ENCODE measurements at places on chromosomes 1 and 21.

- no peak for DNase-seq
These were observed 166.6 kb downstream of the CYYR1 start for GRCh38 chr21:26406526-26406925.

- DNase-seq: no peak
These were observed 486.3 kb downstream of the TTLL7 start for GRCh38 chr1:83512373-83513193.

- DNase-seq: no peak
These were observed 22.5 kb upstream of the KHDRBS1 start for GRCh38 chr1:31991182-31991581.

- DNase-seq: no peak
These were observed 15.8 kb downstream of the STIL start for GRCh38 chr1:47298025-47298699.

DNA sequence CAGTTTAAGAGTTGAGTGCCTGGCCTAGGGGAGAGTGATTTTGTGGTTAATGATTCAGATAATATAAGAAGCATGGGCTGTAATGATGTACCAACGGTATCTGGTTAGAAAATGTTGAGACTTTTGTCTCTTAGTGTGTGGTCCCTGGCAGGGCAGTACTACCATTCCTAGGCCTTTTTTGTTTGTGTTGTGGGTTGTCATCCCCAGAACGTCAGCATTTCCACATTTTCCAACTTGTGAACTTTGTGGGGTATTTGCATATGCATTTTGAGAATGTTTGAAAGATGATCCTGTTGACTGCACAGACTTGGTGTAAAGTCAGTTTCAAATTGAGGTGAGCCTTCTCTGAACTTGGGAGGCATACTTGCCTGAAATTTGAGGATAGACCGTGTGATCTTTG, 11.4 kb downstream of the NEK7 start:
- DNase-seq: no peak

- no peak for DNase-seq
These were observed 889 bp upstream of the CCNL2 start for GRCh38 chr1:1399872-1400575.

GRCh38 chr21:38660333-38661196, 145.2 kb upstream of the ETS2 start:
- DNase-seq: no peak

GRCh38 chr1:76269155-76269554, 194.6 kb downstream of the ST6GALNAC3 start:
- no peak for DNase-seq
